ENCODE measurements at places on chromosomes 7 and 10.

DNA sequence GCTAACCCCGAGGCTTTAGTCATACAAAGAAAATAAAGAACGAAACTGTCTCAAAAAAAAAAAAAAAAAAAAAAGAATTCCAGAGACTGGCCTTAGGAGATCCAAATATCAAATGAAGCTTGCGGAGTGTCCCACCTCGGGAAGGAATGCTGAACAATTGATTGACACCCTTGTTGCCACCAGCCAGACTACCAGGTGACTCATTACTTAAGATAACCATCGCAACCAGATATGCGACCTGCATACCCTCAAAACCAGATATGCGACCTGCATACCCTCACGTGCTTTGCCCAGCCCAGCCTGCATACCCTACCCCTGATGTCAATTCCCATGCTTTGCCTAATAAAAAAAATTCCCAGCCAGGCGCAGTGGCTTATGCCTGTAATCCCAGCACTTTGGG, 2.7 kb upstream of the PRKRIP1 start:
- DNase-seq, result no peak

DNA sequence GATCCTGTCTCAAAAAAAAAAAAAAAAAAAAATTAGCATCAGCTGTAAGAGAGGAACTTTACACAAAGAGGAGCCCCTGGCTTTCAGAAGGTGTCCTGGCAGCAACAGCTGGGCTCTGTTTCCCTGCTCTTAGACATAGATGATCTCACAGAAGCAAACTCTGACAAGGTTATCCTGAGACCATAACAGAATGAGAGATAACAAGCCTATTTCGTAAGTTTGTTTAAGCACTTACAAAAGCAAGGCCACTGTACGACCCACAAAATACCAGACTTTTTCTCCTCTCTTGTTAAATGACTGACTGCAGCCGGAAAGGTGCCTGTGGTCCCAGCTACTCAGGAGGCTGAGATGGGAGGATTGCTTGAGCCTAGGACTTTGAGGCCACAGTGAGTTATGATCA, 33.3 kb upstream of the OTUD1 start:
- DNase-seq, result no peak

- no peak for DNase-seq
These were observed 41.4 kb downstream of the ICA1 start for GRCh38 chr7:8220376-8221100.

DNA sequence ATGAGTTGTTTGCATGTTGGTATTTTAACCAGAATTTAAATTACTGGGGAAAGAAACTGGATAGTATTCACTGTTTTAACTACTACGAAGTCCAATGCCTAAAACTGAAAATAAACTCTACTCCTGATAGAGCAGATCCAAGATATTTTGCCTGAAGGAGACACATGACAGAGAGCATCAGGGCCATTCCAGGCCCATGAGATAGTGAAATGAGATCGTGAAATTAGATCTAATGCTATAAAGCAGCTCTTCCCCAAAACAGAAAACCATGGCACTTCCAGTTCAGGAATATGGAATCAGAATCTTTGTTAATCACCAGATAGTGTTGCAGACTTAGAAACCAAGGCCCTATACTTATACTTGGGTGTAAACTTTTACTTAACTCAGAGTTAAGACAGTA, 124.3 kb upstream of the CACNA2D1 start:
- DNase-seq, result peak; percentile 79

- no peak for DNase-seq
These were observed 54.7 kb upstream of the CALN1 start for GRCh38 chr7:72466797-72467196.

Data from SK-N-SH (cell line).